ENCODE measurements at places on chromosomes 6 and 20.

DNA sequence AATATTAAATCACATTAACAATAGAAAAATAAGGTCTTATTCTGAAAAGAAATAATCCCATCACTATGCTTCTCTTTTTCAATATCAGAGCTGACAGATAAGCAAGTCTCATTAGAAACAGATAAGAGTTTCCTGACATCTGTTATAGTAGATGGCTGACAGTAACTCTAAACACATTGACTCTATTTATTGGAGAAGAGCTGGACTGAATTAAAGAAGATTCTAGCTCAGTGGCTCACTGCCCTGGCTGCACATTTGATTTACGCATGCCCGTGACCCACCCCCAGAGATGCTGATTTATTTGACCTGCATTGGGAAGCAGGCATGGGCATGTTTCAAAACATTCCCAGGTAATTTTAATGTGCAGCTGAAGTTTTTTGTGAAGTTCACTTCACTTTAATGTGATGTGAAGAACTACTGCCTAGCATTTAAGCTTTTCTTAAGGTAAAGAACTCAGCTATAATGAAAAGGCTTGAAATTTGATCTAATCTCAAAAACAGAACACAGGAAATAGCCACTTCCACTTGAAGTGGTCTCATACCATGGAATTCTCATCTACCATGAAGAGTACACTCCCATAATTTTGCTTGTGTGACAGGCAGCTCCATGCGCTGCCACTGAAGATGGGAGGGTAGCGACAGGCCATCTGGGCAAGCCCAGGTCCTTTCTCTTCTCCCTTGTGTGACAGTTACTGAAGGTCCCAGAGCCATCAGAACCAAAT, 162.3 kb downstream of the TPBG start:
- no peak for DNase-seq

GRCh38 chr20:55469074-55469473, 536.2 kb downstream of the CBLN4 start:
- no peak for DNase-seq

DNA sequence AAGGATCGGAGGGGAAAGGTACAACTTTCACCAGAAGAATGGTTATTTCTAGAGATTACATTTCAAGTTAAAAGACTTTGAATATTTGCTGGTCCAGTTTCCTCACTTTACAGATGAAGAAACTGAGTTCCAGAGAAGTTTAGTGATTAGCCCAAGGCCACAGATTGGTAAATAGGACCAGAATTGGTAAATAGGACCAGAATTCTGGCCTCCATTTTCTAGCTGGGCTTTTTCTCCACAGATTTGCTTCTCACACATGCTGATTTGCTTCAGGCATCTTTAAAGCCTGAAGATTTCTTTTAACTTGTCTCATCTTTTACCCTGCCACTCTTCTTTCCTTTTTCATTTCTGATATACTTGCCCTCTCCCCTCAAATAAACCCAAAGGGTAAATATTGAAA, 5.2 kb upstream of the LIN28B start:
- no peak for DNase-seq

- no peak for DNase-seq
Observed at GRCh38 chr20:19601126-19601810, 156.8 kb upstream of the RIN2 start.

- no peak for DNase-seq
Observed at GRCh38 chr20:45047581-45048119, 53.3 kb downstream of the KCNS1 start.

GRCh38 chr6:75863001-75863400, 114.0 kb downstream of the MYO6 start:
- DNase-seq: no peak

- no peak for DNase-seq
Observed at GRCh38 chr6:162690158-162690557, 37.4 kb downstream of the PRKN start.

DNA sequence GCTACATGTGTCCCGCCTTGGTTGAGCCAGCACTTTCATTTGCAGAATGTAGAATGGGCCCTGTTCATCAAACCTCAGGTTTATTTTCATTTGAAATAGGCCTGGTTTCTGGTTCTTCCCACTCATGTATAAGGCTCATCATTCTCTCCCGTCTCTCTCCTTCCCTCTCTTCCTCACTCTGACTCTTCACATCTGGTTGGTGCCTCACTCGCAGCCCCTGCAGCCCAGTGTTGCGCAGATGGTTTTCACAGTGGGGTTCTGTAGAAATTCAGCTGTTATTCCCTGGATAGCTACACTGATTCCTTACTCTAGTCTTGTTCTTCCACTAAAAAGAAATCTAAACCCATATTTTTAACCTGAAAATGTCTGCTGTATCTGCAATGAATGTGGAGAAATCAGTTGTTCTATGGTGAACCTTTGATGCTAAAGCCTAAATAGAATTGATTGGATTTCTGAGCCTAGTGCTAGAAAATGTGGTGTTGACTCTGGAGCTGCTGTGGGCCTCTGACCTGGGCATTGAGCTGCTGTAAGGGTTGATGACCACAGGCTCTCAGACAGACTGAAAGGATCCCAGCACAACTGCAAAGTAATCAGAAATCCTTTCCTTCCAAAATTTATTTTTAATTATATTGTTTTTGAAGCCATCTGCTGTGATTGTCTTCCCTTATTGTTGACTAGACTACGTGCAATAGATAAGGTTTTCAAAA, 150.3 kb downstream of the TMEM242 start:
- no peak for DNase-seq

DNA sequence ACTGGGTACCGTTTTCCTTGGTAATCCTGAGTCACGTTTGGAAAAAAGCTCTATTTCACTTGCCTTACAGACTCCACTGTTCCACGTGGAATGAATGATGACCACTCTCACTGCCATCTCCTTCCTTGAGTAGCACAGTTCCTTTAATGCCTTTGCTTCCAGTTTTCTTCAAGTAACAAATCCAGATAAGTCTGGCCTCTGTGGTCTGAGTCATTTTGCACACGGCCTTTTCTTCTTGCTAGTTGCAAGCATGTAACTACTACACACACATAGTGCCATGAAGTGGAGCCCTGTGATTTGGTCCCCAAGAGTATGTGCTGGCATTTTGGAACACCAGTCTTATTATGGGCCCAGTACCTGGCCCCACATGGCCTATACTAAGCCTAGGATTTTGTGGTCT, 182.8 kb downstream of the SASH1 start:
- DNase-seq: peak; percentile 29

DNA sequence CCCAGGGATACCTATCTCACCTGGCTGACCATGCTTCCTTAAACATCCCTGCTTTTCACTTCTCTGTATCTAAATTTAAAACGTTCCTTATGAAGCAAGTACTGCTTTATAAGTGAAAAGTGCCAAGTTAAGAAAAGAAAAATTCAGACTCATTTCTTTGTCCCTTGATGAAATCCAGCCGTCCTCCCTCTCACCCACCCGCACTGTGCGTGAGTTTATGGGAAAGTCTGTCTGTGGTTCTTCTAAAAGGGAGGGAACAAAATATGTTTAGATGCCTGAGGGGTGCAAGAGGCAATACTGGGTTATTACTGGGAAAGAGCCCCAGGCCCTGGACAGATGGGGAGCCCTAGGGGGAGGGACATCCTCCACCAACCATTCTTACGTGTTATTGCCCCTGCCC, 31.2 kb downstream of the SPDEF start:
- no peak for DNase-seq

- peak; percentile 40 for DNase-seq
Observed at GRCh38 chr20:53080969-53081871, 109.1 kb downstream of the TSHZ2 start.

- DNase-seq: no peak
Observed at GRCh38 chr6:57263739-57264138, 41.6 kb upstream of the RAB23 start.

DNA sequence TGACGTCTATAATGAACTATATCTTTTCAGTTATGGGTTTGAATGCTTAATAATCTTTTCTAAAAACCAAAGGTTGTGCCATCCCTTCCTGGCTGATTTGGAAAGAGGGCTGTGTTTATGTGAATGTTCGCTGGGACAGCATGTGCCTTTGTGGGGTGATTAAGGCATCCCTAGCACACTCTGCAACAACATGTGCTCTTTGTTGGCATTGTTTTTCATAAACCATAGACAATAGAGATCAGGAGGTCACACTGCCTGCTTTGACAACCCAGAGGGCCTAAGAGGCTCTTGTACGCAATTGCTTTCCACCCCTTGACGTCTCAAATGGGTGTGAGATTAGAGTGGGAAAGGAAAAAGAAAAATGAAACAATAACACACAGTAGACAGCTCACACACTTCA, 116.0 kb downstream of the LRRC1 start:
- no peak for DNase-seq

DNA sequence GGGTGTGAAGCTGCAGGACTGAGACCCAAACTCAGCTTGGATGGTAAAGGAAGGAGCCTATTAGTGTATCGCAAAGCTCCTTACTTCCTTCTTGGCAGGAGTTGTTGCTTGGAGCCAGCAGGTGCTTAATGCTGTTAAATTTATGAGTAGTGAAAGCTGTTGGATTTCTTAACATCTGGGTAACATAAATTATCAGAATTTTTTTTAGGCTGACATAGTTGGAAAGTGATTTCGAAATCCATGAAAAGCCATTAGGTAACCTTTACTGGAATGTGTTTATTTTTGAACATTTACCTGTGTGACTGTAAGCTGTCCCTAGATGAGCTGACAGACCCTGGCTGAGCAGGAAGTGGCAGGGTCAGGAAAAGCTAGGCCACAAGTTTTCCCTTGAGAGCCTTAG, 470.4 kb upstream of the SLC35B3 start:
- DNase-seq: no peak
